ENCODE measurements at places on chromosomes 11 and 22. TPM values are rescaled to one million over a fixed set of nuclear protein-coding genes. Genes with fewer than 3 reads are reported as not detected.
A peak's percentile ranks its signal among the peaks of the same experiment; 100 is the strongest.

Gene TMEM86A
- 0.05 TPM for total RNA-seq

Gene OR8A1
- not detected for total RNA-seq

Gene KDM4D
- 0.89 TPM for total RNA-seq

Gene PLAAT5
- not detected for total RNA-seq

Gene PRDX5
- 333 TPM for total RNA-seq

Gene LSP1
- total RNA-seq, result 66.6 TPM

Gene APOC3
- total RNA-seq, result not detected

Gene MYOD1
- not detected for total RNA-seq

Gene TSKU
- total RNA-seq, result 8.2 TPM

Gene SYT7
- total RNA-seq, result 9.9 TPM

Gene OR52H1
- total RNA-seq, result not detected

Gene ABTB2
- 1.7 TPM for total RNA-seq

Gene SIRT3
- total RNA-seq, result 24.9 TPM

DNA sequence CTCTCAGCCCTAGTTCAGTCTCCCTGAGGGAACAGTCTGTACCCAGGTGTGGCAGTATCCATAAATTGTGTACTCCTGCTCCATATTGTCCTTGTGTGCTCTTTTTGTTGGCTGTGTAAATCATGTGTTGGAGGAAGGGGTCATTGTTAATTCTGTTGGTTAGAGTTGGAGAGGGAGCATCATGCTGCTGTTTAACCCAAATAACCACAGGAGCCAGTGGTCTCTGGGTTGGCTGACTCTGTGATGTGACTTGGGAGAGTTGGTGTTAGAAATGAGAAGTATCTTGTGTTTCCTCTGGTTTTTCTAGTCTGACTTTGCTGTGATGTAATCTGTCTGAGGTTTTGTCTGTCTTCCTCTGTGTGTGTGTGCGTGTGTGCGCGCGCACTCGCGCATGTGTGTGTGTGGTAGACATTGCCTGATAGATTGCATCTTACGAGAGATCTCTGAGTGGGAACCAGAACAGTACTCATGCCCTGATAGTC, 30.5 kb downstream of the CTNND1 start:
- DNase-seq, result no peak

- no peak for DNase-seq
Observed at GRCh38 chr11:2799881-2800654, 85.5 kb downstream of the CDKN1C start.

DNA sequence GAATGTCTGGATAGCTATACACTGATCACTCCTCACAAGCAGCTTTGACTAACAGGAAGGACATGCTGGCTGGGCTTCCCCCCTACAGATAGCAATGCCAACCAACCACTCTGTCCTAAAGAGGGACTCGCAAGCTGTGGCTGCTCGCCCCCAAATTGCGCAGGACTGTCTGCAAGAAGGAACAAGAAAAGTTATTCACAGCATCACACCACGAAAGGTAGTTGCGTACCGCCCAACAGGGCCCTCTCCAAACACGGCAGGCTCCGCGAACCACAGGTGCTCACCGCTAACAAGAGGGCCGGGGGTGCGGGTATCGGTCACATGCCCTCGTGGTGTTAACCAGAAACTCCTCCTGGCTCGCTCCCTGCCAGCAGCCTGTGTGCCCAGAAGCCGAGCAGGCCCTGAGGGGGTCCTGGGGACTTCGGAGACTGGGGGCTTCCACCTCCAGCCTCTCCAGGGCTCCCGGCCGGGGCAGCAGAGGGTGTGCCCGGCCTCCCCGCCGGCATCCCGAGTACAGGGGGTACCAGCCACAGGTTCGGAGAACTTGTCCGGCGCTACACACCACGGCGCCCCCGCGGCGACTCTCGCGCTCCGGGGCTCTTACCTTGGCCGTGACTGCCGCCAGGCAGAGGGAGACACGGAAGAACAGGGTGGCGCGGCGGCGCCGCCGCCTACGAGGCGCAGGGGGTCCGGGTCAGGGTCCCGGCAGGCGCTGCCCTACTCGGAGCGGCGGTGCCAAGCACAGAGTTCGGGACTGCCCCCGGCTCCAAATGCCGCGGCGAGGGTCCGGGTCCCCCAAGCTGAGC, 682 bp downstream of the LARGE1 start:
- DNase-seq, result no peak

GRCh38 chr11:31636983-31637382, 127.4 kb downstream of the ELP4 start:
- no peak for DNase-seq

GRCh38 chr22:45866126-45866645, 110.8 kb downstream of the WNT7B start:
- no peak for DNase-seq

DNA sequence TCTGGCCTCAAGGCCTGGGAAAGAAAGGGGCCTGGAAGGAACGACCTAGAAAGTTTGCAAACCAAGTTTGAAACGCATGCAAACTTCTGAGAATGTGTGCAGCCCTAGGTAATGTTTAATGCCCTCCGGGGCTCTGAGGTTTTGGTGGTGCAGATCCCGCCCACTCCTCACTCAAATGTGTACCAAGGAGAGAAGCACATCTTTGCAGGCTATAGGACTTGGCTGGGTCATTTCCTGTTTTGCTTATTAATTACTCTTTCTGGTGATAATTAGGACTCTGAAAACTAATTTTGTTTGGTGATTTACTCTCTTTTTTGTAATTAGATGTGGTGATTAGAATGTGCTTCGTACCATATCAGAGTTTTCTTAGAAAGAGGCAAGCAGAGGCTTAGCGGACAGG, 625.9 kb upstream of the CADM1 start:
- no peak for DNase-seq

DNA sequence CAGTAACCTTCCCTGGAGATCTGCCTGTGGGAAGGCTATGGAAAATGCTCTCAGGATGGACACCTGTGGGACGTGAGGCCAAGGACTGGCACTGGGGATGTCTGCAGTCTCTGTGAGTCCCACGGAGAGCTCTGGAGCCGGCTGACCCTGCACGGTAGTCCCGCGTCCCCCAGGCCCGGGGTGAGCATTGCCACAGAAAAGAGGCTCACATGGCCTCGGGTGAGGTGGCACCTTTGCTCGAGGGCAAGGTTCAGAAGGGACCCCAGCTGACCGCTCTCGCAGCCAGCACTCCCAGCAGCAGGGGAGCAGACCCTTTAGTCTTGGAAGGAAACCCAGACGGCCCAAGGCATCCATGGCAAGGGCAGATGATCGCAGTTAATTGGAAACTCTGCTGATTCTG, 9.0 kb downstream of the RTL6 start:
- no peak for DNase-seq

- DNase-seq, result no peak
Observed at GRCh38 chr22:30435674-30436126, 10.1 kb downstream of the MTFP1 start.

GRCh38 chr11:84097186-84097585, 811.0 kb upstream of the CCDC90B start:
- no peak for DNase-seq

GRCh38 chr22:26606611-26607010, 11.2 kb downstream of the CRYBB1 start:
- no peak for DNase-seq

- no peak for DNase-seq
Observed at GRCh38 chr11:5369789-5370188, 13.8 kb upstream of the OR51M1 start.

- DNase-seq, result peak; percentile 60
Observed at GRCh38 chr22:28798810-28799605, 1.4 kb downstream of the XBP1 start.

DNA sequence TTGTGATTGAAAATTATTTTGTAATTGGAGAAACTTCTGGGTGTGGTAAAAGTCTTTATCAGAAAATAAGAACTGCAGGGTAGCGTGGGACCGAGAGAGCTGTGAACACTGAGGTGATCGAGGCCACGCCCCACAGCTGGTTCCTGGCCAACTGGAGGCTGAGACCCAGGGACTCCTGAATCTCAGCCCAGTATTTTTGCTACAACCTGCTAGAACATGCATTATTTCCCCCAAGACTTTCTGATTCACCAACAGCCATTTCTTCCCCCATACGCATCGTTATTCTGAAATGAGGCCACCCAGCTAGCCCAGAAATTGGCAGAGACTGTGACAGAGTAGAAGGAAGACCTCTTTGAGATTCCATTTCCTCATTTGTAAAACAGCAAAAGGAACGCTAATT, 3.4 kb upstream of the FGF19 start:
- no peak for DNase-seq

GRCh38 chr11:33043221-33043830, 4.0 kb downstream of the TCP11L1 start:
- DNase-seq, result no peak

DNA sequence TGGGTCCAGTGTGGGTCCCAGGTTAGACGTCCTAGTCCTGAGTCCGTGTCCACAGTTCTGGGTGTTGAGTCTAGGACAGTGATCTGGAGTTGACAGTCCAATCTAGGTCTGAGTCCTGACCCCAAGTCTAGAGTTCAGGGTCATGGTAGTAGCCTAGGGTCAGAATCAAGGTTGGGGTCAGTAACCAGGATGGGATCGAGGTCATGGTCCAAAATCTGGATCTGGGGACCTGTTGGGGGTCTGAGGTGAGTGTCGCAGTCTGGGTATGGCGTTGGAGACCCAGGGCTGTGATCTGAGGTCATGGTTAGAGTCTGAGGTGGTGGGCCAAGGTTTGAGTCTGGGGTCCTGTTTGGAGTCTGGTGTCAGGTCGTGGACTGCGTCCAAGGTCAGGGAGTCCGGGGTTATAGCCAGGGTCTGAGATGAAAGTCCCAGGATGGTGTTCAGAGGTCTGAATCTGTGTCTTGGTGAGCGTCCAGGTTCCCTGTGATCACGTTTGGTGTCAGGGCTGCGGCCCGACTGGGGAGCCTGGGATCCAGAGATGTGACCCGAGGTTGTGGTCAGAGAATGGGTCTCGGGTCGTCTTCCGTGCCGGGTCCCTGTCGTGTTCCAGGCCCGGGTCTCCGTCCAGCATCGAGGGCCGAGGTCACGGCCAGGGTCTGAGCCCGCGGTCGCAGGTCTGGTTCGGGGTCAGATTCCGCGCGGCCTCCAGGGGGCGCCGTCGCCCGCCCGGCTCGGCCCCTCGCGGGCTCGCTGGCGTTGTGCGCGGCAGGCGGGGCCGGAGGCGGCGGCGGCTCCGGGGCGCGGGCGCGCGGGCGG, 432 bp upstream of the GRK2 start:
- peak; percentile 70 for DNase-seq
